ENCODE measurements at places on chromosomes 12 and 14. TPM values are rescaled to one million over a fixed set of nuclear protein-coding genes. Genes with fewer than 3 reads are reported as not detected.

The CDK2 gene
- total RNA-seq = 7.1 TPM

The ITGA5 gene
- total RNA-seq = 183 TPM

The PDE6H gene
- total RNA-seq = not detected

The GRIN2B gene
- 0.14 TPM for total RNA-seq

The B4GALNT3 gene
- total RNA-seq = not detected

The CYP27B1 gene
- 0.14 TPM for total RNA-seq

The STYK1 gene
- total RNA-seq = 0.14 TPM

The KIF5A gene
- 0.09 TPM for total RNA-seq

The SLC39A2 gene
- under 0.01 TPM for total RNA-seq

The DIO2 gene
- total RNA-seq = 14.1 TPM

The CCDC85C gene
- 3.4 TPM for total RNA-seq

The ARHGEF40 gene
- 16.4 TPM for total RNA-seq

The SYNDIG1L gene
- not detected for total RNA-seq

The OVCH1 gene
- total RNA-seq = 0.09 TPM

The RD3L gene
- not detected for total RNA-seq

The PIGH gene
- 11.9 TPM for total RNA-seq

The ITGB7 gene
- 0.37 TPM for total RNA-seq

The NCOR2 gene
- 36.1 TPM for total RNA-seq
